ENCODE measurements at places on chromosomes 11 and 22. TPM values are rescaled to one million over a fixed set of nuclear protein-coding genes. Genes with fewer than 3 reads are reported as not detected.

Gene WNT11
- total RNA-seq = not detected

DNA sequence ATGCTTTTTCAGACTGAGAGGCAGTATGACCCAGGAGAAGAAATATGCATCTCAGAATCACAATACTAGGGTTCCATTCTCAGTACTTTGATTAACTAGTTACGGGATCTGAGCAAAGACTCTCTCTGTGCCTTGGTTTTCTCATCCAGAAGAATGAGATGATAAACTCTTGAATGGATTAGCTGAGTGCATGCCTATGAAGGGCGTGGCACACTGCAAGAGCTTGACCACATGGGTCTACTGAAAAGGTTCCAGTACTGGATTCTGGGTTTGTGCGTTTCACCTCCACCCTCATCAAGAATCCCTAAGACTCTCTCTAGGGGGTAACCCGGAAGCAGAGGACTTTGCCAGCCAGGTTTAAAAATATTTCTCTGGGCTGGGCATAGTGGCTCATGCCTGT lies 25.6 kb downstream of the PGA5 start:
- no peak for ATAC-seq

DNA sequence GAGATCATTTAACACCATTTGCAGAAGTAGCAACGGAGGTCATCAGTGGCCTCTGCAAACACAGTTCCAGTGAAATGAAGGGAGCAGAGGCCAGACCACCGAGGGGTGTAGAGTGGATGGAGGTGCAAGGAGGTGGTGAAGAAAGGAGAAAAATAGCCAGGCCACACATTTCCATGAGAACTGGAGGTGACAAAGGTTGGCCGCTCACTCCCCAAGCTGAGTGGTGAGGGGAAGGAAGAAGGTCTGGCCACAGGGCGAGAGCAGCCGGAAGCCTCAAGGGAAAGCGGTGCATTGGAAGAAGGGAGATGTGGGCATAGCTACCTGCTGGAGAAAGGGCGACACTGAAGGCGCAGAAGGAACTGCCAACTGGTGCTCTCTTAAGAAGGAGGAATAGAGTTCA lies 20.1 kb upstream of the TMPRSS4 start:
- no peak for ATAC-seq

DNA sequence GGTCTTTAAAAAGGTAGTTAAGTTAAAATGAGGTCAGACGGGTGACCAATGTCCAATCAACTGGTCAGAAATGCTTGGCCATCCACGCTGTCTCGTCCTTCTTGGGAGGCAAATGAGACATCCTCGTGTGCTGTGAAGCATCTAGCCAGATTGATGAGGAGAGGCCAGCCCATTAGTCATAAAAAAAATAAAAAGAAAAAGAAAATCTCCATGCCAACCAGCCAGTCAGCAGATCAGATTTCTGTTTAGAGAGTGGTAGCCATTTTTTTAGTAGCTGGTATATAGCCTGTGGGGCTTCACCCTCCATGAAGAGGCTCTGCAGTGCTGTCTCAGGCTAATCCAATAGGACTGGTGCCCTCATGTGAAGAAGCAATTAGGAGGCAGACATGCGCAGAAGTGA lies 343.1 kb upstream of the SYN3 start:
- ATAC-seq = no peak

DNA sequence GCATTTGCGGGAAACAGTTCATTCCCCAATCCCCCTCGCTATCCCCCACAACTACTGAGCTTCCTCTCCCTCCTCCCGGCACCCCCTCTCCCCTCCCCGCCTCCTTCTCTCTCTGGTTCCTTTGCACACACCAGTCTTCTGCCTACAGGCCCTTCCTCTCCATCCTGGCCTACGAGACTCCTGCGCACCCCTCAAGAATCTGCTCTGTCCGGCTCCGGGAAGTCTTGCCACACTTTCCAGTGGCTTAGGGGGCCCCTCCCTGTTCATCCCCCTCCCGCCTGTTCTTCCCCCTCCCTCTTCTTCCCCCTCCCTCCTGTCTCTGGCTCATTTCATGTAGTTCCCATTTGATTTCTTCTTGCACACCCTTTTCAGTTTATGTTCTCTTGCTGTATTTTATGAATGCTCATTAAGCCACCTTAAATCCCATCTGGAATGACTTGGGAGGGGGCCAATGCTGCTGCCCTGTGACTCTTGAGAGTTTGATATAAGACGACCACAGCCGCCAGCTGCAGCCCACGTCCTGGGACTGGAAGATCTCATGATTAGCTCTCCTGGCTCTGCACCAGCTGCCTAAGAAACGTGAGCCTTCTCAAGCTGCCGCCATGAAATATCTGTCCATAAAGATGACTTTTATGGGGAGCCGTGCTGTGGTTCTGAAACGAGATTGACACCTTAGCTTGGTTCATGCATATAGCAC lies 50.9 kb downstream of the RPS6KA4 start:
- ATAC-seq = no peak

Data from activated T-helper 17 cell treated with anti-CD3 and anti-CD28 coated beads, Interleukin-2, amount 50 U/mL, for 72 hours (primary cell).